Hematopoietic multipotent progenitor cell treated with erythropoietin and hydrocortisone succinate and interleukin-3 and kit ligand, for 15 days (in vitro differentiated cells): ENCODE measurements at places on chromosomes 4 and X.

DNA sequence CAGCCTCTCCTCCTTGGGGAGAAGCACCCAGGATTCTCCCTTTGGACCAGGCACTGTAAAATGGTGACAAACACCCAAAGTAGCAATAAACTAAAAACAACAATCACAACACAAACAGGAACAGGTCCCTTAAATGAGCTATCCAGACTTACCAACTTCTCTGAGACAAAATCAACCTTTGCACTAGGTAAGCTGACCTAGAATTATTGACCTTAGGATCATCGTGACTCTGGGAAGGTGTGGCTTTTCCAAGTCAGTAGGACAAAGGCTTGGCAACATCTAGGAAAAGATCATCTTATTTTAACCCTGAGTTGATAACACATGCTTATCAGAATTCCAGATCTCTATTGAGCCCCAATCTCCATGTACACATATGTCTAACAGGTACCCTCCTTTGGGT lies 166.7 kb downstream of the PRDM5 start:
- DNase-seq = no peak

GRCh38 chr4:115844180-115844579 lies 730.8 kb upstream of the NDST4 start:
- DNase-seq = no peak

DNA sequence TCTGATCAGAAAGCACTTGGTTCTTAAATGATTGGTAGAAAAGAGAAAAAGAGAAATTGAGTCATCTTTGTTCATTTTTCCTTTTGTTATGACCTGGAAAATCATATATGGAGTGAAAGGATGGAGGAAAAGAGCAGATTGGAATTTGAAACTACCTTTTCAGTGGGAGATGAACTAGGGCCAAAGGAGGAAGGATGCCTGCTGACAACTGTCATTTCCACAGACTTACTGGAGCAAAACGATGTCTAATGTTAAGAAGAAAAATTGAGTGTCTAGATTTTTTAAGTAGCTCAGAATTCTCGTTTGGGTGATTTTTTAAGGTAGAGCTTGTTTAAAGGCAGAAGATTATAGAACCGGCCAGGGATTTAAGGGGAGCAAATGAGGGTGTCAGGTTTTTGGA lies 144.6 kb upstream of the KCNIP4 start:
- DNase-seq = no peak

GRCh38 chr4:15116509-15117079 lies 114.3 kb downstream of the CPEB2 start:
- DNase-seq = no peak

DNA sequence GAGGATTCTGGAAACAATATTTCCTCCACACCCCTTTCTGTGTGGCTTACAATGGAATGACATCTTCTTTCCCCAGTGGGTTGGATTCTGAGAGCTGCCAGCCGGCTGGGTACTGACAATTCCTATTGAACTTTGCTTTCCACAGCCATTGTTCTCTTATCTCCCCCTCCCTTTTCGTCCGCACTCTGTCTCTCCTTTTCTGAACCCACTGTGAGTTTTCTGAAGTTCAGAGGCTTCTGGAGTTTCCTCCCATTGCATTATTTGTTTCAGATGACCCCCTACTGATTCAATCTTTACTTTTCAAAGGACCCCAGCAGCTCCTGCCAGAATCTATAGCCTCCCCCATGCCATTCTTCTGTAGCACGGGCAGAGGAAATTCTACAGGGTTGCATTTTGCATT lies 10.4 kb downstream of the SMPX start:
- no peak for DNase-seq

- no peak for DNase-seq
Measured at GRCh38 chr4:84965553-84966381, 723 bp downstream of the WDFY3 start.

- DNase-seq = no peak
Measured at GRCh38 chr4:172851534-172851933, 317.1 kb upstream of the GALNT7 start.

- peak; percentile 56 for DNase-seq
Measured at GRCh38 chr4:153497091-153497531, 31.0 kb downstream of the TMEM131L start.

DNA sequence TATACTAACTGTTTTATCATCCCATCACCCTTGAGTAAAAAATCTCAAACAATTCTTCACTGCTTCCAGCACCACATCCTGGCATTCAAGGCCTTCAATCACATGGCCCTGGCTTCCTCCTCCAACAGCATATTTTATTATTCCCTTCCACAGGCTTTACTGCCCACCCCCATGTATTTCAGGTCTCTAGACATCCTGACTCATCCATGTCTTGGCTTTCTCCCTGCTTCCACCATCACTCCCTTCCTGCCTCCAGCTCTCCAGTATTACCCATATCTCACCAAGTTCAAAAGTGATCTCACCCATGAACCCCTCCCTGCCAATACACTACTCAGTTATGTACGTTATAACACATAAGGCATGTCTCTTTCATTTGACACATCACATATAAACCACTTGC lies 34.7 kb upstream of the PLAC1 start:
- DNase-seq = no peak

DNA sequence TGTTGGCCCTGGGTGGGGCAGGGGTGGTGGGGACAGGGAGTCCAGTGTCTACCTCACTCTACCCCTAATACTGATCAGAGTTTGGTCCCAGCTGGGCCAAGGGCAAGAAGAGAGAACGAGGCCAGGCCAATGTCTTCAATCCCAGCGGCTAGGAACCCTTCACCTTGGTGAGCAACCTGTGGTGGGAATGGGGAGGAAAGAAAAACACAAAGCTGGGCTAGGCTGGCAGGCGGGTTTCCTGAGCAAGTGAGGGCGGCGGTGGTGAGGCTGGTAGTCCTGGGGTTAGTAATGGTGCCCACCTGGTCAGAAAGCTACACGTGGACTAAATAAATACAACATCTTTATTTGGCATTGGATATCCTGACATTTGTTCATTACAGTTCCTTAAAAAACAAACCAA lies 5.6 kb downstream of the PQBP1 start:
- DNase-seq = no peak

- DNase-seq = no peak
Measured at GRCh38 chr4:865572-865971, 39.6 kb upstream of the CPLX1 start.

DNA sequence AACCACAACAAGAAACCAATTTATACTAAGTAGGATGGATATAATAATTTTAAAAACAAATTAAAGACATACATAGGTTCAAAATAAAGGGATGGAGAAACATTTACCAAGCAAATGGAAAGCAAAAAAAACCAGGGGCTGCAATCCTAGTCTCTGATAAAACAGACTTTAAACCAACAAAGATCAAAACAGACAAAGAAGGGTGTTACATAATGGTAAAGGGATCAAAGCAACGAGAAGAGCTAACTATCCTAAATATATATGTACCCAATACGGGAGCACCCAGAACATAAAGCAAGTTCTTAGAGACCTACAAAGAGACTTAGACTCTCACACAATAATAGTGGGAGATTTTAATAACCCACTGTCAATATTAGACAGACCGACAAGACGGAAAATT lies 66.6 kb downstream of the ATRX start:
- no peak for DNase-seq

DNA sequence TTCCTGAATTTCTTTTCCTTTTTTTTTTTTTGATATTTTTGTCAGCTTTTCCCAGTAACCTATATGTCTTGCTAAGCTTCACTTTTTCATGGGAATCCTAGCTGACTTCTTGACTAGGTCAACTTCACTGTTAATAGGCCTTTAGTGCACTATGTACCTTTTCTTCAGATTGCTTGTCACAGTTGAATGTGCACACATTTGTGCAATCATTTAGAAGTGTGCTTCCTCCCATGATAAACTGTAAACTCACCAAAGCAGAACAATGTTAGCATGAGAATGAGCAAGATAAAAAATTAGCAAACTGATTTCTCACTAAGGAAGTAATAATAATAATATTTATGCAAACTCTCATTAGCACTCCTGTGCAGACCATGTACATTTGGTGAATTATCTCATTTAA lies 173.2 kb downstream of the PABPC4L start:
- no peak for DNase-seq

GRCh38 chrX:154030266-154030665 lies 10.6 kb upstream of the IRAK1 start:
- DNase-seq = no peak

GRCh38 chrX:154731881-154732280 lies 19.0 kb downstream of the GAB3 start:
- no peak for DNase-seq

- no peak for DNase-seq
Measured at GRCh38 chrX:127466211-127466610, 586.0 kb downstream of the ACTRT1 start.

DNA sequence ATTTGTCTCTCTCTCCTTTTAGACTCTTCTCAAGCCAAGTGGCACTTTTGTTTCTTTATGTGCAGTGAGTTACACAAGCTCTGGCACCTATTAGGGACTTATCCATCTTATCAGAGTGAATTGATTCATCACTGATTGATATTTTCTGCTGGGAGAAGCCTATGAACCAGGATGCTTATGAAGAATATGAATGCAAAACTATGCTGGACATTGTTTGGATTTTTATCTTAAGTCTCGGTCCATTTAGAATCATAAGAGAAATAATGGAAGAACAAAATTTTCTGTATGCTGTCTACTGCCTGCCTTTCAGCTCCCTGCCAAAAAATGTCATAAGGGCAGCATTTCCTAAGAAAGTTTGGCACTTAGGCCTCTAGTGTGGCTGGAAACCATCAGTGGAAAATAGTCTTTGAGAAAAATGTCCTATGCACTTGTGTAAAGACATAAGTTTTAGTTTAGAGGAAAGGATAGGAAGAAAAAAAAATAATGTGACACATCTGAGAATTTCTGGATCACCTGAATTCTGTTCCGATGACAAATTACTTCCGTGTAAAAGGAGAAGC lies 365.7 kb upstream of the MAD2L1 start:
- no peak for DNase-seq

DNA sequence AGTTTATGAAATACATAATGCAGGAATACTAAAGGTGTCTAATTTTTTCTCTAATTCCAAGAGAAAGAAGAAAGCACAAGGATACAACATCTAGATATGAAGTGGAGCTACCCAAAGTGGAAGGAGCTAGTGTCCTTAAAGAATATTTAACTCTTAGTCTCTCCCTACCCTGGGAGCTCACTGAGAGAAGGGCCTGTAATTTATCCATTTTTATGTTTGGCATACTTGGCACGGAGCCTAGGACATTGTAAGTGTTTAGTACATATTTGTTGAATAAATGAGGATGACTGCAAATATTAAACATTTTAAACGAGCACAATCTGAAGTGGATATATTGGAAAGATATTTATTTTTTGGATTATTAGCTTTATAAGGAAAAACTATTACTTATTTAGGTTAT lies 674.8 kb downstream of the IQCM start:
- DNase-seq = no peak

DNA sequence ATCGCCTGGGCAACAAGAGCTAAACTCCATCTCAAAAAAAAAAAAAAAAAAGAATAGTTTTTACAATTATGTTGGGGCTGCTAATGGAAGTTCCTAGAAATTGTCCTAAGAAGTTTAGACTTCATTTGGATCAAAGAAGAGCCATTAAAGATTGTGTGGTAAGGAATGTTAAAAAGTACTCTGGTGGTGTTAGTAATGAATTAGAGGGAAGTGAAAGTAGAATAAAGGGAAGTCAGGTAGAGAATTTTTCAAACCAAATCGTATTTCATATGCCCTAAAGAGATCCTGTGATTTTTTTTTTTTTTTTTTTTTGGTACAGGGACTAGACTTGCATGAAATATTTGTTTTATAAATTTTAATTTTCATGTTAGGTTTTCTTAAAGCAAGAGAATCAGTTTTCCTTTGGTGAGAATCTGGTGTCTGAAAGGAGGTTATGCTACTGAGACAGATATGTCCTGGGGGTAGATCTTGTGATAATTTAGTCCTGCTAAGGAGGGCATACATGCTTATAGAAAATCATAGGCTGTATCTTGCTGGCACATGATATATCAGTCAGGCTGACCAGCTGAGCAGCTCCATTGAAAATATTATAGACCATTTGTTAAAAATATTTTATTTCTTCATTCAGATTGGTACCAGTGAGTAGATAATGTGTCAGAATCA lies 10.7 kb downstream of the SEC24B start:
- no peak for DNase-seq

- no peak for DNase-seq
Measured at GRCh38 chr4:849478-850175, 23.7 kb upstream of the CPLX1 start.

GRCh38 chrX:87961471-87961870 lies 443.9 kb downstream of the KLHL4 start:
- DNase-seq = no peak

DNA sequence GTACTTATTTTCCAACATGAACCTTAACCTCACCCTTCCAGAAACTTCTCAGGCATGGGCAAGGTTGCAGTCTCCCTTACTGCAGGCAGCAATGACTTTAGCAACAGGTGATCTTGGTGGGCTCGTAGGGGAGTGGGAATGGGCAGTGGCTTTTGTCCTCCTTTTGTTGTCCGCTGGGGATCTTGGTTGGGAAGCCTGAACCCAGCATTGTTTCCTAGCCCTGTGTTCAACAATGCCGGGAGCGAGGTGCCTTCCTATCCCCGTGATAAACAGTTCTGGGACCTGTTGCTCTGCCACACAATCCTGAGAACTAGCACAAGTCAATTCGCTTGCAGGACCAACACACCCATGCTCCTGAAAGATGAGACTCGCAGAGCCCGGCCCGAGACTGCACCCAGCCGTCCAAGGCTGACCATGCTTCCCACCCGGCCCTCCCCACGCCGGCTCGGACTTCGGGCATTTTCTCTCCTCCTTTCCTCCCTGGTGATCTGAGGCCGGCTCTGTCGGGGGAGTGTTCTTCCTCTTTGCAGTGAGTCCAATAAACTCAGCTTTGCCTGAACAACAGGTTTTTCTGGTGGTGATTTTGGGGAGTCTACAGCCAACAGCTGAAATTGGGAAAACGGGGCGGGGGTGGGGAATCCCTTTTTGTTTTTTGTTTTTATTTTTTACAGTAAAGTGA lies 20.2 kb downstream of the IRAK1 start:
- no peak for DNase-seq

DNA sequence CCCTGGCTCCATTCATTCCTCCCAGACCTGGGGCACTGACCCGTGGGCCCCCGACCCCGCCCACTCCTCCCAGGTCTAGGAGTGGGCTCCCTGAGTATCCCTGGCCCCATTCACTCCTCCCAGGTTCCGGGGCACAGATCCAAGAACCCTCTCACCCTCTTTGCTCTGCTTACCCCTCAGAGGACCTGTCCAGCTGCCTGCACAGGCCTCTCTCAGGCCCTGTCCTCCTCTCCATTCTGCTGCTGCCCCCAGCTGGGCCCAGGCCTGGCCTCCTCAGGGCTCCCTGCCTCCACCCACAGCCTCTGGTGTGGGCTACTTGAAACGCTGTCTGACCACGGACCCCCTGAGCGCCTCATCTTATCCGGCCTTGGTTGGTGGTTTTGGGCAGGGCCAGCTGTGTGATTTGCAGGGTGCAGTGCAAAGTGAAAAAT lies 217.7 kb upstream of the PSAPL1 start:
- DNase-seq = no peak

GRCh38 chr4:152516156-152516555 lies 19.7 kb downstream of the FBXW7 start:
- no peak for DNase-seq

DNA sequence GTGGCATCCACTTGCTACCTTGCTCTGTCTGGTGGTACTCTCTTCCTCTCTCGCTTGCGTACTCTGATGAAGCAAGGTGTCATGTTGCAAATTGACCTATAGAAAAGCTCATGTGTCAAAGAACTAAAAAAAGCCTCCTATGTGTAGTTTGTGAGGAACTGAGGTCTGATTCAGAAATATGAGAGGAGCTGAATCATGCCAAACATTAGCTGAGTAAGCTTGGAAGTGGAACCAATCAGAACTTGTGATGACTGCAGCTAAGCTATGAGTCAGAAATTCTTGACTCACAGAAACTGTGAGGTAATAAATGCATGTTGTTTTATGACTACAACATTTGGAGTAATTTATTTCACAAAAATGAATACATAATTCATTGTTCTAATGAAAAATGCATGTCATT lies 2138.8 kb downstream of the PCDH7 start:
- DNase-seq = no peak
